ENCODE measurements at places on chromosomes 2 and 18.

DNA sequence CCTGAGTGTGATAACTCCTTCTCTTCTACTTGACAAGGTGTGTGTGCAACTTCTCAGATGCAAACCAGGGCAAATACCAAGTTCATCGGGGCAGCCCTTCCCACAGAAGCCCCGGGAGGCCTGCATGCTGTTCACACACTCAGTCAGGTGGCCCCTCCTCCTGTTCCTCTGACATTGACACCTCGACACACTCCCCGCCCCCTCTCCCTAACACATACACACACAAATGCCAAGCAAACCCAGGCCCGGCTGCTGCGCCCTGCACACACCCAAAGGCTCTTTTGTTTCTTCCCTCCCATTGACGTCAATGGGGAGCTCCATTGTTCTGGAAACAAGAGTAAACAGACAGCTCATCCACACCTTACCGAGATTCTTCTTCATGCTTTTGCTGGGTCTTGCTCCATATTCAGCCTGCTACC lies 1.7 kb upstream of the PER2 start:
- no peak for DNase-seq

DNA sequence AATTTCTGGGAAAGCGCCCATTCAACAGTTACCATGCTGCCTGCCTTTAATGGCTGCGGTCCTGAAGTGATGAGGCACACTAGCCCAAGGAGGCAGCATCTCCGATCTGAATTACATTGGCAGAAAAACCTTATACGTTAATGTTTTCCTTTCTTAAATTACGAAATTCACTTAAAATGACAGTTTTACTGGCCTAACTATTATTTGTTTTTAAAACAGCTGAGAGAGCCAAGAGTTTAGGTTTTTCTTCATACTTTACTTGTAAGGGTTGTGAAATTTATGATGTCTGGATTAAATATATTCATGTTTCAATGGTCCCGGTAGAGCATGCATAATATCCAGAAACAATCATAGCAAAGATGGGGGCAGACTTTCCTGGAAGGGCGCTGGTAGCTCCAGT lies 115.2 kb upstream of the REV1 start:
- DNase-seq, result no peak

DNA sequence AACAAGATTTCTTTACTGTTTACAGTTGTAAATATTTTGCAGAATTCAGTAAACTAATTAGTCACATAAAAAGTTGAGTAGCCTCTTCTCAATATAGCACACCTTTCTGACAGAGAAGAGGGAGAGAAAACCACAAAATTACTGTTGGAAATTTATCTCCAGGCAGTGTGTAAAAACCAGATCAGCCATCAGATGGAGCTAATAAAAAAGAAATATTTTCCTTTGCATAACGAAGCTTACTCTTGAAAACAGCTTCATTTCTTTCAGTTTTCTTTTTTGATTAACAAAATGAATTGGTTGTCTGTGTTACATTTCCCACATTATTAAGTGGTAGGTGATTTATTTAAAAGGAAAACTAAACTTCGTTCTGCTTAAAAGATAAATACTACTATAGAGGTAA lies 259.3 kb upstream of the KCNJ3 start:
- DNase-seq, result no peak

GRCh38 chr2:55729136-55729685 lies 35.6 kb upstream of the PNPT1 start:
- no peak for DNase-seq

DNA sequence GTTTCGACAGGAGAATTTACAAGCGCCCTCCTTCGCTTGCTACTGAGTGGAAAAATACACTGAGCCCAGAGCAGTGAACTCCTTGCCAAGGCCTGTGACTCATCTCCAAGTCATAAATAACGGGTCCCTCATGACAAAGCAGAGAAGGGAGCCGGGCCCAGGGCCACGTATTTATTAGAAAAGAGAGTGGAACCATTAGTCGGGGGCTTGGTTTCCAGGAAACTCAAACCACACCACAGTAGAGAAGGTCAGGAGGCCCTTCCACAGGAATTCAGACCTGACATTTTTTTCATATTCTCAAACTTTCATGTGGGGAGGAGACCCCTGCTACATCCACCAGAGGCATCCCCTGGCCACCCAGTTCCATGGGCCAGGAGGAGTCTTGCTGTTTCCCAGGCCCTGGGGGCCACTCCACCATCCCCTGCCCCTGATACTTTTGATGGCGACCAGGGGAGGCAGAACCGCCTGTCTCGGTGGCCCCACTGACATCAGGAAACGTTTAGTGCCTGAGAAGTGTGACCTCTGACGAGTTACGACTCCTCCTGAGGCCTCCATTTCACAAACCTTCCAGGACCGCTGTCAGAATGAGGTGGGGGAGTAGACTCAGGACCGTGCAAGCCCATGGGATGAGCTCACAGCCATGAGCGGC lies 289.7 kb downstream of the DYSF start:
- DNase-seq, result no peak

DNA sequence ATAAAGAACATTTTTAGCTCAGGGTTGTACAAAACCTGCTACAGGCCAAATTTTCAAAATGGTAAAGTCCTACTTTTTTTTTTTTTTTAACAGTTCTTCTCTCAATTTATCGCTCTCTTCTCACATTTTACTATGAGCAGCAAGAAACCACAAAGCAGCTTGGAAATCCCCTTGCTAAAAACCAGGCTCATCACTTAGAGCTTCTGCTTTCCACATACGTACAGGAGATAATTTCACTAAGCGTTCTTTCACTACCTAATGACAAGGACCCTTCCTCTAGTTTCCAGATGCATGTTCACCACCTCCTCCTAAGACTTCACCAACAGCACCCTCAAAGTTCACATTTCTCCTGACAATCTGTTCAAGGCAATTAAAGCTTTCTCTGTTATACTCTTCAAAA lies 294.9 kb upstream of the CYRIA start:
- no peak for DNase-seq

GRCh38 chr18:48563027-48563426 lies 24.2 kb downstream of the CTIF start:
- no peak for DNase-seq

DNA sequence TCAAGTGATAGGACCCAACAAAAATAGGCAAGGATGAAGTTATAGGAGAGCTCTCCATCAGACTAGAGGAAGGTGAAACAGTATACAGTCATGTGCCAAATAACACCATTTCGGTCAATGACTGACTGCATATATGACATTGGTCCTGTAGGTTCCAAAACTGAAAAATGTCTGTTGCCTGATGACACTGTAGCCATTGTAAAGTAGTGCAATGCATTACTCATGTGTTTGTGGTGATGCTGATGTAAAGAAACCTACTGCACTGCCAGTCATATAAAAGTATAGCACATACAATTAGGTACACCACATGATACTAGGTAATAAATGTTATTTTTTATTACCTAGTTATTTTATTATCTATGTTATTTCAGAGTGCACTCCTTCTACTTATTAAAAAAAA lies 147.9 kb downstream of the GREB1L start:
- DNase-seq, result no peak

Data from anterior cingulate cortex (tissue), 58 donors.